T-cell (primary cell): ENCODE measurements at places on chromosomes 5 and 9. TPM values are rescaled to one million over a fixed set of nuclear protein-coding genes. Genes with fewer than 3 reads are reported as not detected.

DNA sequence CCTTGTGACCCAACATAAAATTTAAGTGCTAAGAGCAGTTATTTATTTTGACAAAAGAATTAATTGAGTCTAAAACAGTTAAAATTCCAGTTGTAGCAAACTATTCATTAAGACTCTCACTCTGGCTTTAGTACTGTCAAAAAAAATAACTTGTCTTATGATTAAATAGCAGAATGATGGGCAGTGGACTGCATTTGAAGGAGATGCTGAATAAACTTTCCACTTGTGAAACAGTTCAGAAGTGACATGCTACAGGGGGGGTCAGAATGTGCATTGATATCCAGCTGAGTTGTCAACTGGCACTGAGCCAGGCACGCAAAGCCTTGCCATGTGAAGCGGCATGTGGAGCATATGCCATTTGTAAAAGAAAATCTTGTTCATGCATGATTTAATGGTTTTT lies 76.0 kb downstream of the FCHO2 start:
- DNase-seq: no peak

The ZNF879 gene
- 8.1 TPM for total RNA-seq

DNA sequence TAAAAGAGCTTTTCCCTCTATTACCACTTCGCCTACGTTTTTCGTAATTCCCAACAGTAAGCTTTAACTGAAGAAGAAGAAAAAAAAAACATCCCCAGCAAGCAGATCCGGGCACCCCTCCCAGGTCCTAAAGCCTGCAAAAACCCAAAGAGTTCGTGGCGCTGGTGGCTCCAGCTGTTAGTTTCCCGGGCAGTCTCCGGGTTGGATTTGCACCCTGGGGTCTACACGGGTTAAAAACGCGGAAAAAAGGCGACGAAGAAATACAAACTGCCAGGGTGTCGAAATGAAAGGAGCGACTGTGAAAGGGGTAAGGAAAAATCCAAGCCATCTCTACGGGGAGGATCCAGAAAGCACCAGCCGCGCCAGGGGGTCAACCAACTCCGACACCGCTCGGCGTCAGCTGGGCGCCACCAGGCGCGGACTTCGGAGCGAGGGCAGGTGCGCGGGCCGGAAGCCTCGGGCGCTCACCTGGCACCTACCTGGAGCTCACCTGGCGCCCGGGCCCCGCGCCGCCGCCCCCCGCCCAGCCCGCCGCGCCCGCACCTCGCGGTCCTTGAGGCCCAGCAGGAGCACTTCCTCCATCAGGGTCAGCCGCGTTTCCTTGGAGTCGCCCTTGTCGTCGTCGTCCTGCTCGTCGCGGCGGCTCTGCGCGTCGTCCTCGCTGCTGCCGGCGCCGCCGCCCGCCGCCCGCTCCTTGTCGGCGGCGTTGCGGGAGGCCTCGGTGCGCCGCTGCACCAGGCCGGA lies 680 bp downstream of the GOLPH3 start:
- DNase-seq: peak; percentile 43

The WNK2 gene
- 0.82 TPM for total RNA-seq

The SOWAHA gene
- not detected for total RNA-seq

The C1QTNF2 gene
- total RNA-seq: not detected

The SSNA1 gene
- 40.7 TPM for total RNA-seq
